ENCODE measurements at places on chromosomes 16 and 17. TPM values are rescaled to one million over a fixed set of nuclear protein-coding genes. Genes with fewer than 3 reads are reported as not detected.

Gene RCVRN
- not detected for total RNA-seq

Gene KRT27
- not detected for total RNA-seq

Gene PPY
- not detected for total RNA-seq

Gene DCXR
- total RNA-seq = 89.1 TPM

Gene TP53TG3E
- not detected for total RNA-seq

Gene MPP2
- total RNA-seq = 0.48 TPM

Gene PCTP
- 7.1 TPM for total RNA-seq

Gene AP1G1
- total RNA-seq = 55.8 TPM

Gene CCT6B
- total RNA-seq = 3.1 TPM

Gene CHD9
- total RNA-seq = 68.5 TPM

Gene SARM1
- total RNA-seq = 1.1 TPM

Gene CNGB1
- total RNA-seq = not detected

Gene LRRC37A
- 1.1 TPM for total RNA-seq

Gene NUDT7
- 2.5 TPM for total RNA-seq

Gene NAGS
- total RNA-seq = 2.7 TPM

Gene DBNDD1
- total RNA-seq = 29.2 TPM

Gene KRTAP2-3
- total RNA-seq = not detected

Gene SMIM5
- 16.8 TPM for total RNA-seq

Gene PRSS21
- not detected for total RNA-seq

Gene FXR2
- 20.2 TPM for total RNA-seq

Gene RHBDL3
- total RNA-seq = 1.1 TPM

Gene EVPL
- 604 TPM for total RNA-seq

Gene HOXB13
- total RNA-seq = not detected

Gene GSG1L
- not detected for total RNA-seq

Gene PTX4
- not detected for total RNA-seq

Gene PIPOX
- total RNA-seq = not detected

Measured in esophagus squamous epithelium (tissue), 5 donors.